ENCODE measurements at places on chromosomes 1 and 21.
A peak's percentile ranks its signal among the peaks of the same experiment; 100 is the strongest.

GRCh38 chr1:99358770-99359169, 94.5 kb downstream of the PLPPR4 start:
- DNase-seq = no peak

GRCh38 chr1:218182455-218182854, 102.6 kb upstream of the RRP15 start:
- no peak for DNase-seq

DNA sequence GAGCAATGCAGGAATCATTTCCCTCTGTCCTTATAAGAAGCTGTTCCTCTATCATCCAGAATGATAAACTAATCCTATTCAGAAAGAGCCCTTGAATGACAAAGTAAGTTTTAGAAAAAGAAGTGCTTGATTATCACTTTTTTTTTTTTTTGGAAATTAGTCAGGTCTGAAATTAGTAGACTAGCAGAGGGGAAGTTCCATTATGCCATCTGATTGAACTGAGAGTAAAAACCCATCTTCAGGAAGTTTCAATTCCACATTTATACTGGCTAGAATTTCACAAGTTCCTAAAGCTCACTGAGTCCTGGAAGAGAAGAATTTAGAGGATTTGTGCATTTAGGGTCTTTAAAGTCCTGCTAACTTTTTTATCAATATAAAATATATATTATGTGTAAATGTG, 128.8 kb upstream of the COA6 start:
- no peak for DNase-seq

DNA sequence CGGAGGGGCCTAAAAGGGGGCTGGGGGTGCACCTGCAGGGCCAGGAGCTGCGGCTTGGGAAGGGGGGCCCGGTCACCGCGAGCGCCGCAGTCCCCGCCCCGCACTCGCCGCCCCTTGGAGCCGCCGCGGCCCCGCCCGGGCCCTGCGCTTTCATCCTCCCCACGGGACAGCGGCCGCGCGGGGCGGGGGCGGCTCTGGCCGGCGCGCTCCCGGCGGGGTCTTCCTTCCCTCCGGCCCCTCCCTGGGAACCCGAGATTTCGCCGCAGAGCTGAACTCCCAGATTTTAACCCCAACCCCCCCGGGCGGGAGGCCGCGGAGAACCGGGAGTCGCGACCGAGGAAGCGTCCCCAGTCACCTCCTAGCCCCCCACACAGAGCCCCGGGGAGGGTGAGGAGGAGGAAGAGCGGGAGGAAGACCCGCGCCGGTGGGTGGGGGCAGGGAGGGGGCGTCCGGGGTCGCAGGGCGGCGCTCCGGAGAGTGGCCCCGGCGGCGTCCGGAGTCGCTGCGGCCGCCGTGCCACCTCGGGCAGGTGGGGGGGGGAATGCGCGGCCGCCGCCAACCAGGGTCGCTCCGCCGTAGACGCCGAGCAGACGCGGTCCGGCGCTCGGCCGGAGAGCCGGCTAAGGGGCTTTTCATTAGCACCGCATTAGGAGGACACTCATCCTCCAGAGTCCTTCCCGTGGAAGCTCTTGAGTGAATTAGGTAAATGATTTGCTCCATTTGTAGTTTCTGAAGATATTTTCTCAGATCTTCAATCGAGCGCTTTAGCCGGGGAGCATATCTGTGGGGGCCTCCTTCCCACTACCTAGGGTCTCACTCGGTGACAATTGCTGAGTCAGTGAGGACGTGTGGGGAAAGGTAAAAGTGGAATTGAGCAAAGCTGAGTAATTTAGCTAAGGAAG, 31.6 kb upstream of the NFIA start:
- DNase-seq = no peak

- DNase-seq = no peak
These were observed 47.4 kb downstream of the ZNF281 start for GRCh38 chr1:200362421-200362820.

GRCh38 chr1:103529746-103530145, 4.2 kb downstream of the RNPC3 start:
- DNase-seq = peak; percentile 23

DNA sequence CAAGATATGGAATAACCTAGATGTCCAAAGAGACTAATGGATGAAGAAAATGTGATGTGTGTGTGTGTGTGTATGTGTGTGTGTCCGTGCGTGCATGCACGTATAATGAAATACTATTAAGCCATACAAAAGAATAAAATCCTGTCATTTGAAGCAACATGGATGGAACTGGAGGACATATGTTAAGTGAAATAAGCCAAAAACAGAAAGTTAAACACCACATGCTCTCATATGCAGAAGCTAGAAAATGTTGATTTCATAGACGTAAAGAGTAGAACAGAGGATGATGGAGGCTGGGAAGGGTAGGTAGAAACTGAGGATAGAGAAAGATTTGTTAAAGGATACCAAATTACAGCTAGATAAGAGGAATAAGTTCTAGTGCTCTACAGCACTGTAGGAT, 133.7 kb downstream of the APP start:
- no peak for DNase-seq

DNA sequence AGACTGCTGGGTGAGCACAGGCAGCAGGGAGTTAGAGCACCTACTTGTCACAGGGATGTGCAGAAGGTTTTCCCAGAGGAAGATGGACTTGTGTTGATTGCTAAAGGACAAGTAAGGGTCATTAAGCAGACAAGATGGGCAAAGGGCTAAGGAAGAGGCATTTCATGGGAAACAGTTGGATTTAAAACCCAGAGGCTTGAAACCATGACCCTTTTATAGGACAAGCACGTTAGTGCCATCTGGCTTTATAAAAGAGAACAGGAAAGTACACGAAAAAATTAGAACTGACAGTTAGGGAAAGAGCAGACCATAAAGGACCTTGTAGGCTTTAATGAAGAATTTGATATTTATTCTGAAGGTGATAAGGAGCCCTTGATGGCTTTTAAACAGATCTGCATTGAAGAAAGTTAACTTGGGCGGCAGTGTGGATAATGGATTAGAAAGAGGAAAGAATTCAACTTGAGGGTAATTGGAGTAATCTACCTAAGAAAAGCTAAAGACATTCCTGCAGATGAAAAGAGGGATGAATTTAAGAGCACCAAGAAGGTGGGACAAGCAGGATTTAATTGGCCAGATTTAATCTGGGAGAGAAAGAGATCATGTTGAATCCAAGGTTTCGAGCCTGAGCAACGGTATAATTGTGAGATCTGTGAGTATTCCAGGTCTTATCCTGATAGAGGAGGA, 68.6 kb downstream of the ZC3H11B start:
- DNase-seq = no peak

DNA sequence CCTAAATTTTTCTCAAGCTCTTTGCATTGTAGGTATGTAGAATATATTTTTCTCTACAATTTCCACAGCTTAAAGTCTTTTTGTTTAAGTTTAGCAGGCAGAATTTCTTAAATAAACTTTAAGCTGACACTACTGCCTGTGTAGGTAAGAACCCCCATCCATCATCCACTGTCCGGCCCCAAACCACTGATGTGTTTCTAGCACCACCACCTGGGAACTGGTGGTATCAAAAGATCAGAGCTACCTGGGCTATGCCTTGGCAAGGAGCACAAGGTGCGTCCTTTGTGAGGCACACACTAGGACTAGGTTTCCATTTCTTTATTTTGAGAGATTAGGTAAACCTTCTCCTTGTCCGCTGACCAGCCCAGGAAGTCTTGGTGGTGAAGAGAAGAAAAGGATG, 10.5 kb upstream of the LELP1 start:
- no peak for DNase-seq

DNA sequence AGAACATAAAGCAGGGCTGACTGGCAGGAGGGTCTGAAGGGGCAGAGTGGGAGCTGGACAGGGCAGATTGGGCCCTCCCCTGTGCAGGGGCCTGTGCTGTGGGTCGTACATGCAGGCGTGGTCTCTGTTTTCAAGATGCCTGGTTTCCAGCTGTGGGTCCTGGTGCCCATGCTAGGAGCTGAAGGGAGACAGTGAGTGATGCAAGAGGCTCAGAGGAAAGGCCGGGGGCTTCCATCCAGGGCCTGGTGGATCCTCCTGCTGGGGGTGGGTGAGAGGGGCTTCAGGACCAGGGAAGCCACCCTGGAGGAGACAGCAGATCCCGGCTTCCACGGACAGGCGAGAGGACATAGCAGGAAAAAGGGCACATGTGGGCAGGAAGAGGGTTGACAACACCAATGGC, 349.0 kb upstream of the VAMP3 start:
- no peak for DNase-seq

DNA sequence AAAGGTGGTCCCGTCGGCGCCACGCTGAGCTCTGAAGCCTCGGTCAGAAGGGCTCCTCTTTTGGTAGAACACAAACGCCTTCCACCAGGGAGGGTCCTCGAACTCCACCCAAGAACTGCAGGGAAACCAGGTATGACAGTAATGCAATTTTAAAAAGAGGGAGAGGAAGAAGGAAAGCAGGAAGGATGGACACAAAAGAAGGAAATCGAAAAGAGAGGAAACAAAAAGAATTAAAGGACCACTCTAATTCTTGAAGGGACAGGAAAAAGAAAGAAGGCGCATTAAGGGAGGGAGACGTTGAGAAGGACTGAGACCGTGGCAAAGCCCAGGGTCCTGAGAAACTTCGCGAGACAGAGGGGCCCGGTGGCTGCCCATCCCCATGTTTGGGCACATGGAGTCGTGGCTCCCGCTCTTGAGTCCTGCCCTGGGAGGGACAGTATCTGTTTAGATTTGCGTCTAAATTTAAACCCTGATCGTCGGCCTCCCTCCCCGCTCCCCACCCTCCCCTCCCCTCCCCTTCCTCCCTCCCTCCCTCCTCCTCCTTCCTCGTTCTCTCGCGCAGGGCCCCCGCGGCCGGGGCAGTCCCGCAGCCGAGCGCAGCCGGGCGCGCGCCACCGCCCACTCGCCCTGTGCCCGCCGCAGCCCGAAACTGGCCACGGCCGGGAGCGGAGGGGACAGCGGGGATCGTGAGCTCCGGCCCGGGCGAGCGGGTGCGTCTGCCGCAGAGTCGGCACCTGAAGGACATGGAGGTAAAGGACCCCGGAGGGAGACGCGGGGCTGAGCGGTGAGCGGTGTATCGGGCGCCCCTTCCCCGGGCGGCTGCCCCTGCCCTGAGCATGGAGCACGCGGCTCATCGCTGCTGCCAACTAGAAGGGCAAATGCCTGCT, at the start of gene RCSD1:
Gene RCSD1, plus strand, starts transcription at position 552 of the 887 bp plus-strand sequence. Its CDS starts 192 bp downstream, at position 744.
- DNase-seq = peak; percentile 71

GRCh38 chr1:180256341-180257027, 26.4 kb downstream of the LHX4 start:
- no peak for DNase-seq

DNA sequence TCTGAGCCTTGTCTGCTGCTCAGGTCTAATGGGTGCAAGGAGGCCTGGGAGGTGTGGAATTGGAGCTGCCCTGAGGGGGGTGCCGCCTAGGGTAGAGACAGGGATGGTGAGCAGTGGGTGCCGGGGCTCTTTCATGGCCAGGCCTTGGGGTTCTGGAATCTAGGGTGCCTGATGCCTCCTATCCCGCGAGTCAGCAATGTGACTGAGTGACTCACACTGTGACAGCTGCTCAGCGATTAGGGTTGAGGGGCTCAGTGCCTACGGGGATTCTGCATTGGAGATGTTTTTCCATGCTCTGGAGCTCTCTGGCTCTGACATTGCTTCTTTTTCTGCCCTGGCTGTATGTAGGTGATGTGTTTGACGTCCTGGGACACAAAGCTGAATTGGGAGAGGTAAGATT, 16.8 kb downstream of the ATP8B2 start:
- DNase-seq = no peak

DNA sequence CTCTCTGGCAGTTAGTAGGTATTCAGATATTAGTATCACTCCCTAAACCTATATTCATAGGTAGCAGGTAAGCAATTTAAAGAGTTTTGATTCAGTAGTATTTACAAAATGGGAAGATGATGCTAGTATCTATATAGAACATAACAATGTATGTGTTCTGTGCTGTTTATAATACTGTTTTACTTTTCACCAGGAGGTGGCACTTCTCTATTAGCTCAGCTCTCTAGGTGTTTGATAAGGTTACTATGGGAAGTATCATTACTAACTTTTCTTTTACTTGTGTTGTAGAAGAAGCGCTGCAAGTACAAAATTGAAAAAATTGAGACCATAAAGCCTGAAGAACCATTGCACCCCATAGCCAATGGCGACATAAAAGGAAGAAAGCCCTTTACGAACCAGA, 49.4 kb upstream of the FASLG start:
- no peak for DNase-seq

DNA sequence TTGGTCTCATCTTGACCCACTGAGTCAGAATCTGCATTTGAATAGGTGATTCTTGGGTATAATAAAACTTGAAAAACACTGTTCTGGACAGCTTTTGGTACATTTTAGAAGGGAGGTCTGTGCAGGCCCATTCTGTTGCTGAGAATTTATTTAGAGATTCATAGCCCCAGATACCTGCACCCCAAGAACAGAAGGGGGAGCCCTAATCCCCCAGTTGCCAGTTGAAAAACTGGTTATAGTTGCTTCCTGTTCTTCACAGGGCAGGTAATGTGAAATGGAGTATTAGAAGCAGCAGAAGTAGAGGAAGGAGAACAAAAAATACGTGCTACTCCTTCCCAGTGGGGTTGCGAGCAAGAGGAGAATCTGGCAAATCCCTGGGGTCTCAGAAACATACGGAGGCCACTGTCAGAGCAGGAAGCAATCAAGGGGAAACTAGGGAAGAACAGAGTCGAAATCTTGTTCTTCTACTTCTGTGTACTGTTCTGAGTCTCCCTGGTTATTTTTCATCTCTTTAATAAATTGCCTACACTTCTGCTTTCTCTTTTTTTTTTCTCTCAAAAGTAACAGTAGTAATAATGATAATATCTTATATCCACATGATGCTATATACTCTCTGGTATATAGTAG, 4.6 kb upstream of the CLCA2 start:
- no peak for DNase-seq

- DNase-seq = no peak
These were observed 79.3 kb upstream of the HMCN1 start for GRCh38 chr1:185654952-185655314.

GRCh38 chr21:37800057-37800455, 116.2 kb downstream of the KCNJ6 start:
- DNase-seq = no peak

GRCh38 chr1:242692988-242693387, 168.5 kb upstream of the PLD5 start:
- DNase-seq = no peak

DNA sequence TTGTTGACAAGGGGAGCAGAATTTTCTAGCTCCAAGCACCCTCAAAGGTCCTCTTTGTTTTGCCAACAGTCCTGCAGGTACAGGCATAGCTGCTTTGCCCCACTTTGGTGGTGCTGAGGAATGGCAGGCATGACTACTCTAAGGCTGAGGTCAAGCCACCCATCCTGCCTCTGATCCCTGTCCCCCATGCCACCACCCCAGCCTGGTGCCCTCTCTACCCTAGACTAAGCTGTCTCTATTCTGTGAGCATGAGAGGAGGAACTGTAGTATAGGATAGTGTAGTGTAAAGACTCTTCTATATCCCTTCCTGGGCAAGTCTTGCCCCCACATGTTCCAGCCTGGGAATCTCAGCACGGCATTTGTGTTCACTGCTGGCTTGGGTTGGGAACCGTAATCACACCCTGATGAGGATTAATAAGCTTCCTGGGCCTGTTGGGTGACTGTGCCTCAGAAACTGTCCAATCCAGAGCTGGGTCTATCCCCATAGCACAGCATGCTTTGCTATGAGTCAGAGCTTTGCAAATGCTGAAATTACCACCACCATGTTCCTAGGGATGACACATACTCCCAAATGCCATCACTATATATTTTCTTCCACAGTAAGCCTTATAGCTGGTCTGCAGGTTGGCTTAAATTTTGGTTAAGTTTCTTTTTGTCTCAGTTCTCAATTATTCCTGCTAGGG, 105.7 kb upstream of the PPP2R5A start:
- no peak for DNase-seq

GRCh38 chr1:228989992-228990827, 254.9 kb downstream of the RHOU start:
- DNase-seq = no peak

- no peak for DNase-seq
These were observed 43.4 kb downstream of the PARP1 start for GRCh38 chr1:226364514-226364899.

- DNase-seq = no peak
These were observed 85.2 kb downstream of the HIVEP3 start for GRCh38 chr1:41833519-41834000.
